ENCODE measurements at places on chromosomes 5 and 9.

DNA sequence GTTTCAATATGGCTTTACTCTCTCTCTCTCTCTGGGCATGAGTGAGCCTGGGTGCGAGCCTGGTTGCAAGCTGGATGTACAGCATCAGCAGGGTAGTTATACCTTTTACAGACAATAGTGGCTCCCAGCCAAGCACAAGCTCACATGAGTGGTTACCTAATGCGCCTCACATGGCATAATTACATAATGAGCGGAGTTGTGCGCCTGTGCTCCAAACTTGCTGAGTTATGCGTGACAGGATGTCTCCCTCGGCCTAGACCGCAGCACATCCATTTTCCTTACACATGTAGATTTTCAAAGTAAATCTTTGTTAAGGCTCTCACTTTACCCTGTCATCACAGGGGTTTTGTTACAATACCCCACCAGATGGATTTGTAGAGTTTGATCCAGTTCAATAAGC is 233.5 kb upstream of the WWC1 start:
- peak; percentile 7 for DNase-seq

DNA sequence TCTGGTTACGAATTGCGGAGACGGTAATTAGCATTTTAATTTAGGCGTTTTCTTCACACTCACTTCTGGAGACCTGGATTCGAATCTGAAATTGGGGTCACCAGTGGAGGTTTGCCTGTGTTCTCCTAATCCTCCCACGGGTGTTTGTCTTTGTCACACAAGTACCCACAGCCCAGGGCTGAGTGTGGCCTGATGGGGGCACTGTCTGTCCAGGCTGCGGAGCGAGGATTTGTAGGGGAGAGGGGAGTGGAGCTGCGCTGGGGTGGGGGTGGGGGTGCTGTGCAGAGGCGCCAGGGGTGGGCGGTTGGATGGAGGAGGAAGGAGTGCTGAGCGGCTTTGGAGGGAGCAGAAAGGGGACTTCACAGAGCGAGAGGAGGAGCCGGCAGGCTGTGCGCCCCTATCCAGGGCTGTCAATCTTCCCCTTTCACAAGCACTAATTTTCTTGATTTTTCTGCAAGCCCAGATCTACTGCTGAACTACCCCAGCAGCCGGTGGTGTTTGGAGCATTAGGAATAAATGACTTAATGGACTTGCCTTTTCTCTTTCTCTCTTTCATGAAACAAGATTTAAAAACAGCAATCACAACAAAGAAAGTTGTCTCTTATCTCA is 53.1 kb downstream of the TSPAN17 start:
- peak; percentile 34 for DNase-seq

DNA sequence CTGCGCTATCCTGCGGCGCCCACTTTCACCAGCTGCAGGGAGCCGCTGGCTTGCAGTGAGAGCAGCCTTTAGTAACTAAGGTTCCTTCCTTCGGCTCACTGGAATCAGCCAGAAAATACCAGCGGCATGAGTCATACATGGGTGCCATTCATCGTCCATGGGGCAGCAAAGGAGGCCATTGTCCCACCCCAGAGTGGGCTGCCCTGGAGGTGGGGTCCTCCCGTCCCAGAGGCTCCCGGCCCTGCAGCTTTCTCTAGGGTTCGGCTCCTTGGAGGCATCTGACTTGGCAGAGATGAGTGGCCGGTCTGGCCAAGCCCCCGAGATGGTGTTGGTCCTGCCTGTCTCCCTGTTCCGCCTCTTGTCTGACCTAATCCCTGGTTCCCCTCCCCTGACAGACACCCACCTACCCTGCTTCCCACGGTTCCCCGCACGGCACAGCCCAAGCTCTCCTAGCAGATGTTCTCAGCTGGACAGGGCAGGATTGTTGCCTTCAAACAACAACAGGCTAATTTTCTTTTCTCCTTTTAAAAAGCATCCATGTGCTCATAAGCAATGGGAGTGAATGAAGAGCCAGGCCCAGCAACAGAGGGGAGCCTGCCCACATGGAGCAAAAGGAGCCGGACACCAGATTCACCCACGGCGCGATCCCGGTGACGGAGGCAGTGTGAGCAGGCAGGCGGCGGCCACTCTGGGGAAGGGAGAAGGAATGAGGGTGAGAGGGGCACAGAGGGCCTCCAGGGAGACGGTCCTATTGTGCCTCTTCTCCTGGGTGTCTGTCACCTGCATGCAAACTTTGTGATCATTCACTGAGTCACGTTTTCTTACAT is 97.0 kb upstream of the COL5A1 start:
- no peak for DNase-seq

- no peak for DNase-seq
Measured at GRCh38 chr9:79801459-79801858, 229.7 kb downstream of the TLE4 start.

GRCh38 chr9:87751868-87752267 is 25.9 kb downstream of the CTSL start:
- no peak for DNase-seq

- no peak for DNase-seq
Measured at GRCh38 chr5:95973793-95974325, 12.2 kb upstream of the ELL2 start.

GRCh38 chr9:13145340-13145739 is 134.2 kb downstream of the MPDZ start:
- no peak for DNase-seq

DNA sequence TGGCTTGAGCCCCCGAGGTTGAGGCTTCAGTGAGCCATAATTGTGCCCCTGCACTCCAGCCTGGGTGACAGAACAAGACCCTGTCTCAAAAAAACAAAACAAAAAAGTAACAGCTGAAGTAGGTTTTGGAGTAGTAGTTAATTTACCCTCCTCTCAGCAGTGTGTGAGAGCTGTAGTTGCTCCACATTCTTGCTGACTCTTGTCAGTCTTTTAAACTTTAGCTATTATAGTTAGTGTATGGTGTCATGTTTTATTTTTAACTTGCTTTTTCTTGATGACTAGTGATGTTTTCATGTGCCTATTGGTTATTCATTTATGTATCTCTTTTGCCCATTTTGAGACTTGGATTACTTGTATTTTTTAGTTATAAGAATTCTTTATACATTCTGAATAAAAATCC is 52.9 kb upstream of the DHFR start:
- DNase-seq, result no peak

DNA sequence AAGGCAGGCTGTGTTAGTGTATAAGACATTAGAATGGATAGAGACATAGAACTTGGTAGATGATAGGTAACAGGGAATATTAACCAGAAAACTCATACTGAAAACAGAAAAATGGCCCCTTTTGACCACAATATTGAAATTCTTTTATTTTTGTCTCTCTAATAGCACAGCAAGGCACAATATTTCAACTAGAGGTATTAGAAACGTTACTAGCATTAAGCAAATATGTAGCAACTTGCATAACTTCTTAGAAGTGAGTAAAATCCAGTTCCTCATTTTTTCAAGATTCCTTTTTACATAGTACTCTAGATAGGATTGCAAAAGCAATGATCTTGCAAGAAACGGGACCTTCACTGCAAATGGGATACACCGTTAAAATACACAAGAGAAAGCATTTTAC is 102.7 kb upstream of the VCAN start:
- DNase-seq, result no peak

GRCh38 chr5:143582869-143583268 is 179.4 kb upstream of the NR3C1 start:
- DNase-seq, result no peak

- DNase-seq, result no peak
Measured at GRCh38 chr5:32581010-32581785, 4.2 kb upstream of the SUB1 start.

GRCh38 chr9:113955076-113955752 is 79.1 kb downstream of the ZNF618 start:
- DNase-seq, result no peak

GRCh38 chr9:135516132-135516860 is 4.9 kb upstream of the LCN1 start:
- no peak for DNase-seq

GRCh38 chr9:70197216-70198044 is 61.3 kb upstream of the SMC5 start:
- DNase-seq, result no peak

DNA sequence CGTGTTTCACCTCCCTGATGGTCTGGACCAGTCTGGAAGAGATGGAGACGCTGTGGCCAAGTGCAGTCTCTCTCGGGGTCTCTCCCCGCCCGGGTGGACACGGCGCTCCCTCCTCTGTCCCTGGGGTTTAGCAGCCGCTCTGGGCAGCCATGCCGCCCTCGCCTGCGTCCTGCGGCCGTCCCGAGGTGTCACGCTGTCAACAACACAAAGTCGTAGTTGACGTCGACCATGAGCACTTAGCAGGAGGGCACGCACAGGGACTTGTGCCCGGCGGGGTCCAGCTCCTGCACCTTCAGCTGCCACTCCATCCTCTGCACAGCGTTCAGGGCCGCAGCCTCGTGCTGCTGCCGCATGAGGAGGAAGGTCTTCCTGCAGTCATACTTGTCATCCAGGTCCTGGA is 368.9 kb downstream of the CDH9 start:
- DNase-seq, result no peak

- DNase-seq, result no peak
Measured at GRCh38 chr5:11072568-11072967, 311.5 kb upstream of the DAP start.

GRCh38 chr5:181070523-181070922 is 30.5 kb downstream of the BTNL9 start:
- DNase-seq, result no peak

GRCh38 chr9:21965401-21965951 is 28.7 kb downstream of the CDKN2A start:
- no peak for DNase-seq

GRCh38 chr9:81132318-81132717 is 557.0 kb downstream of the TLE1 start:
- no peak for DNase-seq

DNA sequence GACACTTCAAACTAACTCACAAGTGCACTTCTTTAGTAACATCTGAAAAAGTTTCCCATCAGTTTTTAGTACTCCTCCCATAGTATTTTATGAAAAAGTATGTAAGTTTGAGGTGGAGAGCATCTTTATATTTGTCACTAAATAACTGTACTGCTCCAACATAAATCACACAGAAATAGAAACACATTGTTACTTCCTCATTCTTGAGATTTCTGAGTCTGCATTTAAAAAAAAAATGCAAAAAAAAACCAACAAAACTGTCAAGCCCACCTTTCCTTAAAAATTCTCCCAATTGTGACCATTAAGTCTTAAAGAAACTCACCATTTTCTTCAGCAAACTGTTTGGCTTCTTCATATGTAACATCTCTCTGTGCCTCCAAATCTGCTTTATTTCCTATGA is 18.7 kb downstream of the RAB14 start:
- no peak for DNase-seq

- no peak for DNase-seq
Measured at GRCh38 chr5:122201365-122201764, 72.0 kb downstream of the ZNF474 start.

All from COR-L47 (cell line).